ENCODE measurements at places on chromosomes 13 and 19. TPM values are rescaled to one million over a fixed set of nuclear protein-coding genes. Genes with fewer than 3 reads are reported as not detected.

DNA sequence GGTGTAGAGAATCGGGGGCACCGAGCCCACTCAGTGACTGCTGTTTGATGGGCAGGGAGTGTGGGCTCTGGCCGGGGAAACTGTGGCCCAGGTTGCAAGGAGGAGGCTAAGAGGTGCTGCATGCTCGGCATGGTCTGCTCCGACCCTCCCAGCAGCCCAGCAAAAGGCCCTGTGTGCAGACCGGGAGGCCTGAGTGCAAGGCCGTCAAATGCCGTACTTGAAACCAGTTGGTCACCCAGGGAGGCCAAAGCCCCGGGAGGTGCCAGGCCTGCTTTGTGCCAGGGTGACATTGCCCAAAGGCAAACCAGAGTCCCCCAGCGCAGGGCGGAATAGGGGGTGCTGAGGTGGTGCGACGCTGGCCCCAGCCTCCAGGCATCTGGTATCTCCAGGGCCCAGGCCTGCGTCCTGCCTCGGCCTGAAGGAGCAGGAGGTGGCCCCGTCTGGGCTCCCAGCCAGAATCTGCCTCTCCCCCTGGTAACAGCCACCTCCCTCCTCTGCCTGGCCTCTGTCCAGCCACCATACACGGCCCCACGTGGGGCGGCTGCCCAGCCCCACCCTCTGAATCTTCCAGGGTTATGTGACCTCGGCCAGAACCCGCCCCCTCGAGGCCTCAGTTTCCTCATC lies 4.0 kb downstream of the PIK3R2 start:
- DNase-seq: peak; percentile 76

DNA sequence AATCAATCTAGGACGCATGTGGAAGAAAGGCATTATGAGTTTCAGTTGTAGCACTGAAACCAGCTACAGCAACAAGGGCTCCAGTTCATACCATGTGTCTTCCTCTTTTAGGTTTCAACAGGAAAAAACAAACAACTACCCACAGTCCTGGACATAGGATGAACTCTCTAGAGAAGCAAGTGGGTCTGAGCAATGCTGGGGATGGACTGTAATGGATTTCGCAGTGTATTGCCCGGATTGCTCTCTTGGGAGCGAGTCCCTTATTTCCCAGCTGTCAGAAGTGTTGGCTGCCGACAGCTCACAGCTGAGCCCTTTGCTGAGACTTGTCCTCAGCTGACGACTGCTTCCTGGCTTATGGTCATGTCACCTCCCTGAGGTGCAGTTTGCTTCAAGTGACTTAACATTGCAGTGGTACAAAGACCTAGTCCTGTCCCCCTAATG lies 12.1 kb upstream of the MYCBP2 start:
- no peak for DNase-seq

DNA sequence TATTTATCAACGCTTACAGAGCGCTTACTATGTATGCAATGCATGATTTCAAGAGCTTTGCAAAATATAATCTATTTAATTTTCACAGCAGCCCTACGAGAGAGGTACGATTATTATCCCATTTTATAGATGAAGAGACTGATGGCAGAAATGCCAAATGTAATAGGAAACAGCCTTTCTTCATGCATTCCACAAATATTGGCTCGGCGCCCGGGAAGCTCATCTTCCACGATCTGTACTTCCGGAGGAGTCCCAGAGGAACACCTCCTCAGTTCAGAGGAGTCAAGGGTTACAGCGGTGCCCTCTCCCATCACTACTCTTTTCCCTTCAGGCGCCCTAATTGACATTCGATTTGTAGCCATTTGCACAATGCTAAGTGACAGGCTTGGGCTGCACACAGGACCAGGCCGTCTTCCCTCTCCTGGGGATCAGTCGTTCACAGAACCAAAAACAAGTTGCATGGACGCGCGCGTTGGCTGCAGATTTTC lies 1.1 kb upstream of the ARHGAP35 start:
- no peak for DNase-seq

- DNase-seq: no peak
Observed at GRCh38 chr13:66364346-66364745, 865.8 kb downstream of the PCDH9 start.

GRCh38 chr13:105573136-105573535 lies 962.3 kb downstream of the EFNB2 start:
- no peak for DNase-seq

- DNase-seq: no peak
Observed at GRCh38 chr13:27117158-27117557, 54.5 kb downstream of the USP12 start.

DNA sequence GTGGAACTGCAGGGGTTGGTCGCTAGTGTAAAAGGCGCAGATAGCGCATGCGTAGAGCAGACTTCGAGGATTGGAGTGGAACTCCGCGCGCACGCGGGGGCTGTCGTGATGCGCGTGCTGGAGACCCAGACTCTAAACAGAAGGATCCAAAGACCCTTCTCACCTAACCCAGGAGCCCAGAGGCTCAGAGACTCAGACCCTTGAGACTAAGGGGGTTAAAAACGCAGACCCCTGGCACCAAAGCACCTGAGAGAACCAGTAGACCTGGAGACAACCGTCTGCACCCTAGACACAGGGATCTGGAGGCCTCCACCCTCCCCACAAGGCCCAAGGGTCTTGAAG lies 567 bp upstream of the CTU1 start:
- no peak for DNase-seq

GRCh38 chr13:24112791-24113190 lies 47.7 kb upstream of the SPATA13 start:
- no peak for DNase-seq

- DNase-seq: no peak
Observed at GRCh38 chr13:98879957-98880356, 97.9 kb downstream of the DOCK9 start.

GRCh38 chr13:36752673-36753072 lies 66.3 kb upstream of the RFXAP start:
- DNase-seq: no peak

DNA sequence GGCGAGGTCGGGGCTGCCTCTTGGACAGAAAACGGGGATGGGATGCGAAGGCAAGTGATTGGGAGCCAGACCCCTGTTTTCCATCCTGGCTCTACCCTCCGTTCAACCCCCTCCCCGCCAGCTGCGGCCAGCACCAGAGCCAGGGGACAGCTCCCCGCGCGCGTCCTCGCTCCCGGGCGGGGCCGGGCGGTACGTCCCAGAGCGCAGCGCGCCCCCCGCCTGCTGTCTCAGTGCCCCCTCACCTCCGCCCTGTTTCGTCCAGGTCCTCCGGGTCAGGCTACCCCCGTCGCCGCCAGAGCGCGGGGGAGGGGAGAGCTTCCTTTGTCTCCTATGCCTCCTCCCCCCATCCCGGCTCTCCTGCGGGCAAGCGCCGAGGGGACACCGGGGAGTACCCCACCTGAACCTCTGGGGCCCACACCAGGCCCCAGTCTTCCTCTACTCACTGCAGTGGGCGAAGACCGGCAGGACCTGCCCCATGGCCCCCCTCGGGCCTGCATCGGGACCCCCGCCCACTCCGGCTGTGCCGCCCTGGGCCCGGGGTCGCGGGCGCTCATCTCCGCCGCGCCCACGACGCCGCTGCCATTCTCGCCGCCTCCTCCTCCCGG lies 396 bp downstream of the RTN2 start:
- DNase-seq: peak; percentile 95

- peak; percentile 81 for DNase-seq
Observed at GRCh38 chr19:7799640-7800355, 30.2 kb upstream of the EVI5L start.

GRCh38 chr19:37217480-37217774 lies 587 bp upstream of the ZNF383 start:
- DNase-seq: no peak

DNA sequence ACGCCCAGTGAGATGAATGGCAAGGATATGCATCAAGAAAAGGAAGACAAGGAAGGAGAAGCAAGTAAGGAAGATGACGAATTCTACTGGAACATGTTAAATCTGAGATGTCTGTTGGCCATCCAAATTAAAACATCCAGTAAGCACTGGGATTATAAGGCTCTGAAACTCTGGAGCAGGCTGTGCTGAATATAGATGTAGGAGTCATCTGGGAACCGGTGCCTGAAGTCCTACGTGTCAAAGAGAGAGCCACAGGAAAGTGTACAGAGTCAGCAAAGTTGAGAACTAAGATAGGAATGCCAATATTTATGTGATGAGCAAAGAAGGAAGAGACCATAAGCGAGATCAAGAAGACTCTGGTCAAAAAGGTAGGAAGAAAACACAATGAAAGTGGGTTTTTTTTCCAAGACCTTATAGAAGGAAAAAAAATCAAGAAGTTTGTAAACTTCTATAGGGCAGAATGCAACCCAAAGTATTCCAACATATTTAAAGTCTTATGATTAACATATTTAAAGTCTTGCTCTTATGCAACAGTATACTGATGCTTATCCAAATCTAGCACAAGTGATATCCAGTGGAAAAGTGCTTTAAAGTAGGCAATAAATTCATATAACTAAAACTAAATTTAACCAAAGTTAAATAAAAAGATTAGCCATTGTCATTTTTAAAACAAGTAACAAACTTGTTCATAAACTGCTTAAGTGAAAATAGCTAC lies 51.2 kb upstream of the EEF1AKMT1 start:
- DNase-seq: no peak

DNA sequence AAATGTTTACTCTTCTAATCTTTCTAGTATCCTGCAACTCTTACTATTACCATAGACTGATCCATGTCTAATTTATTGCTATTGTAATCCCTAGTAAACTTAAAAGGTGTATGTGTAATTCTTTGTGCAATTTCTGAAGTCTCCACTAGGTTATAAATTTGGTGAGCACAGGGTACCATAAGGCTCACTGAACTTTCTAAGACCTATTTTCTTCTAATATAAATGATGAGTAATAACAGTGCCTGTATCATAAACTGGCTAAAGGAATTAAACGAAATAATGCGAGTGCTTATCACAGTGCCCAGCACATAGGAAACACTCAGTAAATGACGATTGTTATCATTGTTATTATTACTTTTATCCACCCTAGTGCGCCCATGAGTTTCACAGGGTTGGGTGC lies 119.1 kb downstream of the KLF12 start:
- DNase-seq: no peak

GRCh38 chr13:113970810-113971470 lies 2.9 kb downstream of the C13orf46 start:
- peak; percentile 70 for DNase-seq

- DNase-seq: no peak
Observed at GRCh38 chr19:22945560-22945959, 57.4 kb downstream of the ZNF728 start.

Gene SPRED3
- total RNA-seq: 4.2 TPM

Gene NR1H2
- total RNA-seq: 90.1 TPM

Gene PTH2
- total RNA-seq: not detected

Gene OR7A5
- not detected for total RNA-seq

Gene MCOLN1
- total RNA-seq: 6.8 TPM

All from H7 (cell line).